Brain microvascular endothelial cell (primary cell): ENCODE measurements at places on chromosomes 4 and X.

DNA sequence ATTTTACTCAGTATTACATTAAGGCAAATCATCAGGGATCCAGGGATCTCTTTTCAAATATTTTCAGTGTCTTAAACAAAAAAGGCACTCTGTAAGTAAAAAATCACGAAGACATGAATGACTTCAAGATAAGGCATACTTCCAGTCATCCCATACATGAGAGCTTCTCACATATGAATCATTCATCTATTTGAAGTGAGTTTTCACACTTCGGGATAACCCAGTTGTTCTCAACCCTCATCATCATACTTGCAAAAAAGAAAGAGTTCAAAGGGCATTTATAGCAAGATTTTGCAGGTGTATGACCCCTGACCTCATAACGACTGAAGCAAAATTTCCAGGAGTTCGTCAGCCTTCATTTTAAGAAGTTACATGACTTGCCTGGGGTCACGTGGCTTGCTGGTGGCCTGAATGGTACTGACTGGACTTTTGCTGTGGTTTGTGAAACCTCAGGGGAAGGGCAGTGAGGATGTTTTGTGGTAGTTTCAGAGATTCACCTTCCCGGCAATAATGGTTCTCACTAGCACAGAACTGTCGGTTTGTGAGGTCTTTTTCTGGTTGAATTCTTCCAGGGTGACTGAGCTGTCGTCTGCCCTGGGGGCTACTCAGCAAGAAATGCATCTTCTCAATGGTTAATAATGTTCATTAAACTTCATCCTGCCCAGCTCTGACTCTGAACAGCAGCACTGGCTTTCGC, 115.8 kb upstream of the SHISA3 start:
- DNase-seq = no peak

GRCh38 chr4:16114546-16114945, 30.7 kb upstream of the PROM1 start:
- DNase-seq = no peak

DNA sequence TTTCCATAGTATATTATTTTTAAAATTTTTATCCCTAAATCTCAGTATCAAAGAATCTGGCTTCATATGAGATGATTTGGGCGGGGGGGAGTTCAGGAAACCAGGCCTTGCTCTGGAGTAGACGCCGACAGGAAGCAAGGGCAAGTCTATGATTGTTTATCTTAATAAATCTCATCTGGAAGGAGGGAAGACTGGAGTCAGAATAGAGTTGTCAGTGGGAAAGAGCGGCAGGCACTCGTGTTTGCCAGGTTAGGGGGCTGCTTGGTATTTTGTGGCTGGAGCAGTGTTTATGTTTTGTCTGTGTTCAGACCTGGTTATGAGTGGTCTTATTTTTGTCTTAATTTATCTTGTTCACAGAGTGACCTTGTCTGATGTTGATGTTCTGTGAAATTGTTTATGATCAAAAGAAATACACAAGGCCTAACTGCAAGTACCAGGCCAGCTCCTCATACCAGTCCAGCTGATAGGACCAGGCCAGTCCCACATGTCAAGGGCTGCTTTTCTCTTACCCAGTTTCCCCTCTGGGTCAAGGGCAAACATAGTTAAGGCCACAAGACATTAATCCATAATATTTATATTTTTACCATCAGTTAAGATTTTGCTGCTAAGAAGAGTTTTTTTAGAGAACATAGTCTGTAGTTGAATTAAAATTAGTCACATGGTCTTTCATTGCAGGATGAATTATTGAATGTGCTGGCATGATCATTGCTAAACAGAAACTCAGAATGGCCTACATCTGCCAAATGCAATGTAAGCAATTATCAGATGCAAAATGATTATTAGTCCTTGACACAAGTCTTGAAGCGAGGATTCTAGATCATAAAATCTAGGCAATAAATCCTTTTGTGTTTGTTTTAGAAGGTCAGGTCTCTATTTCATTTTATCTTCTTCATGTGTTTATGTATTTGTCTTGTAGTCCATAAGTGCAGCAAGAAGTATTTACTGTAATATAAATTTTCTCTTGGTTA, 176.5 kb downstream of the GASK1B start:
- no peak for DNase-seq

- DNase-seq = peak; percentile 9
Observed at GRCh38 chr4:133151691-133152329, 2.7 kb downstream of the PCDH10 start.

DNA sequence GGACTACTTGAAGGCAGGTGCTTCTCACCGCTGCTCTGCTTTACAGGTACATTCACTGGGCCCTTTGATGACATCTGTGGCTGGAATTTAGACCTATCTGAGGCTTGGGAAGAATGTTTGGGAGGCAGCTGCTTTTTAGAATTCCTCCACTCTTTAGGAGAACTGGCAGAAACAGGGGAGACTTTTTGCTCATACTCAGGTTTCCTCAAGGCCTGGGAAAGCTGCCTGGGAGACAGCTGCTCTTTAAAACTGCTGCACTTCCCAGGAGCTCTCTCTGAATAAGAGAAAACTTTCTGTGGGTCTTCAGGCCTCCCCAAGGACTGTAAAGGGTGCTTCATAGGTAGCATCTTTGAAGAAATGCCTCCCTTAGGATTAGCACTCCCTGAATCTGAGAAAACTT, 14.3 kb downstream of the CT47C1 start:
- no peak for DNase-seq

GRCh38 chrX:134191281-134191680, 45.7 kb upstream of the CCDC160 start:
- DNase-seq = no peak
